Hematopoietic multipotent progenitor cell treated with erythropoietin and hydrocortisone succinate and interleukin-3 and kit ligand, for 6 days (in vitro differentiated cells): ENCODE measurements at places on chromosomes 4 and X.

DNA sequence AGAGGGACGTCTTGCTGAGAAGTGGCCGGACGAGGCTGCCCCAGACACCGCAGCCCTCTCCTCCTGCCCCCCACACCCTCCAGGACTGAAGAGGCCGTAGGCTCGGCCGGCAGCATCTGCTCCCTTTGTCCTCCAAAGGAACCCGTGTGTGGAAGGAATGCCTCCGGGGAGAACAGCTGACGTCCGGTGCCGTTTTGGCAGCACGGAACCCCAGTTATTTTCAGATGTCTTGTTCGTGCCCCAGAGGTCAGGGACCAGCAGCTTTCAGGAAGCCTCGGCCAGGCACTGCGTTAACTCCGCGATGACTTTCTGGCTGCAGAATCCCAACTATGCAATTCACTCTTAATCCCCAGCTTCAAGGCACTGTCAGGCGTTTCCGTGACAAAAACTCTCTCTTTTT is 10.9 kb upstream of the PPP2R3B start:
- no peak for DNase-seq

DNA sequence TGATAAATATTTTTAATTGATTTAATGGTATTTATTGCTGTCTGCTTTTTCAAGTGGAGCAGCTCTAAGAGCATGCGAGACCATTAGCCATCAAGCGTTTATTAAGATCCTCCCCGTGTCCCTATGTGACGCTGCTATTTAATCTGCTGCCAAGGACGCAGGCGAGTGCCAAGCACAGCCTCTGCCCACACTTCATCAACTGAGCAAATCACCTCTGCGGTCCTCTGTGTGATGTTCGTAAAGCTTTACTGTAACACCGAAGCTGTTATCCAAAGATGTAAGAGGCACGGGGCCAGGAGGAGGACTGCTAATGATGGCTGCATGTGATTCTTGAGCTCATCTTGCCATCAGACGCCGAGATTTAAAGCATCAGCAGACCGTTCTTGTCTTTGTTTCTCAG is 79.5 kb downstream of the STOX2 start:
- DNase-seq: no peak

DNA sequence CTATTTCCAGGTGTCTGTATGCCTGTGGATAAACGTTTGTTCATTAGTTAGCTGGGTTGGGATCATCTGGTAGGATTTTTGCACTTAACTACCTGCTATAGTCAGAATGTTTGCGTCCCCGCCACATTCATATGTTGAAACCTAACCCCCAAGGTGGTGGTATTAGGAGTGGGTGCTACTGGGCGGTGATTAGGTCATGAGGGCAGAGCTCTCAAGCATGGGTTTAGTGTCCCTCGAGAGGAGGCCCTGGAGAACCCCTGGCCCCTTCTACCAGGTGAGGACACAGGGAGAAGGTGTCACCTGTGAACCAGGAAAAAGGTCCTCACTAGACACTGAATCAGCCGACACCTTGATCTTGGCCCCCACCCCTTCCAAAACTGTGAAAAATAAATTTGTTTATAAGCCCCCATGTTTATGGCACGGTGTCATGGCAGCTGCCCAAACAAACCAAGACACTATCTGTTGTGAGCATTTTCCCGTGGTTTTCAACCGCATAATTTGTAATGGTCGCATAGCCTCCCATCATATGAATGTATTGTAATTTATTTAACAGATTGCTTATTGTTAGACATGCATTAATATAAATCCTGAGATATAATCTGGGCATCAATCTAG is 92.7 kb upstream of the TRIM2 start:
- no peak for DNase-seq

DNA sequence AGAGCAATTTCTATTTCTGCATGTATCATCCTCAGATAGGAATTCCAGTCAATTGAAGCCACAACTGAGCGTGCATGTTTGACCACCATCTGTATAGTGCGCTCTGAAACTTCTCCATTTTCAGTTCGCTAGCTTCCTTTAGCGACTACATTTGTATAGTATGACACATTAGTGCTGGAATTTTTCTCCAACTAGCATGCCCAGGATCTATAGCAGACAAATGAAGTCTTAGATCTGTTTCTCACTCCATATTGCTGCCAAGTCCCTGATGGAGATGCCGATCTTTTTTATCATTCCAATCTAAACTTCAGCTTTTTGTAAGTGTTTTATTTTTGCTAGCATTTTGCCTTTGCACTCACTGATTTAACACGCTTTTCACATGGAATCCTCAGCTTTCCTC is 774.8 kb upstream of the TENM3 start:
- no peak for DNase-seq

GRCh38 chr4:100289946-100290345 is 99.7 kb upstream of the DDIT4L start:
- no peak for DNase-seq

DNA sequence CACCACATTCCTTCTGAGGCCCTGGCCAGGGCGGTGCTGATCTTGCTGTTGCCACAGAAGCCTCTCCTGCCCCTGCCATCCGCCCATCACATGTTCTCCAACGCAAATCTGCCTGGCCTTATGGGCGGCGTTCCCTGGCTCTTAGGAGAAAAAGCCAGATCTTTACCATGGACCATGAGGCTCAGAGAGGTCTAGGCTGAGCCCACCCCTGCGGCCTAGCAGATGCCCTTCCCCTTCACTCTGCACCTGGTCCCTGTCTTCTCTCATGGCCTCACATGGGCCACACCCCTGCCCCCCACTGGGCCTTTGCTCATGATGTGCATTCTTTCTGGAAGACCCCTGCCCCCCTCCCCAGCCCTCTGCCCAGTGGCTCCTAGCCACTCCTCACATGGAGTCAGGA is 78.5 kb downstream of the CRMP1 start:
- DNase-seq: no peak

- no peak for DNase-seq
These were observed 448.2 kb downstream of the PCDH10 start for GRCh38 chr4:133597251-133597650.

DNA sequence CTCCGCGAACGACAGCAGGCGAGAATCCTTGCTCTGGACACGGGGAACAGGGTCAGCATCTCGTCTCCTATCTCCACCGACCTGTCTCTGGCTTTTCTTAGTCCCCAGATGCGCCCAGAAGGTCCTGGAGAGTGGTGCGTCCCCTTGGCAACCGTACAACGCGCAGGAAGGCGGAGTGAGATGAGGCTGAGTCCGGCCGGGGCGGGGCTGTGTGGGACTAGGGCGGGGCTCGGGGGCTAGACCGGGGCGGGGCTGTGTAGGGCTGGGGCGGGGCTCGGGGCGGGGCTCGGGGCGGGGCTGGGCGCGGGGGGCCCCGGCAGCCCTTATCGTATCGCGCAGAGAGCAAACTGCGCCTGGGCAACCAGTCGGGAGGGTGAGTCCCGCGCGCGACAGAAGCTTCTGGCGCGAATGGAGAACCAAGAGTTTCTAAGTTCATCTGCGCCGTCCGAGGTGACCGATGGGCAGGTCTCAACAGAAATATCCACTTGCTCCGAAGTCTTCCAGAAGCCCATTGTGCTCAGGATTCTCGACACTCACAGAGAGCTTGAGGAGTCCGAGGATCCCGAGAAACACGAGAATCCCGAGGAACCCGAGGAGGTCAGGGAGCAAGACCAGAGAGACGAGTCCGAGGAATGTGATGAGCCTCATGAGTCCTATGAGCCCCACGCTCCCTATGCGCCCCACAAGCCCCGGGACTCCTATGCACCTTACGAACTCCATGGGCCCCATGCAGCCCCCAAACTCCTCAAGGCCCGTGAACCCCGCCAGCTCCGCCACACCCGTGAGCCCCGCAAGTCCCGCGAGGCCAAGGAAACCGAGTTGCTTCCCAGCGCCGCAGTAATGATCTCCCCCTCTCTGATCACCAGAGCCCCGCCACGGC is 24.9 kb downstream of the ARL9 start:
- DNase-seq: peak; percentile 96

GRCh38 chrX:109036624-109037023 is 300.3 kb upstream of the IRS4 start:
- DNase-seq: no peak

DNA sequence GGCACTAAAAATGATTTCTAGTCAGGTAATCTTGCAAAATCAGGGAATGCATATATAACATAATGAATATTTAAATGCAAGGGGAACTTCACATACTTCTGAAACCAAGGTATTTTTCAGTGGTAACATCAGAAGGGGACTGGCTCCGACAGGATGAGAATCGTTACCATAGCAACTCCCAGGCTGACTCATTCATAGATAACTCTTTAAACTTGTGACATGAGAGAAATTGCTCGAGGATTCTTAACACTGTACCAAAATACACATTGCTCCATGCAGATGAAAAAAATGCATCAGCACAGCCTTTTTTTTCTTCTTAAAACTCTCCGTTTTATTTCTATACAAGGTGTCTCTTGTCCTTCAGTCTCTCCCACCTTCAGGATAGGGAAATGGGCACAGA is 114.3 kb downstream of the GABRB1 start:
- no peak for DNase-seq

- no peak for DNase-seq
These were observed 292.6 kb downstream of the FBXO8 start for GRCh38 chr4:173990869-173991210.

GRCh38 chrX:150942942-150943594 is 40.1 kb upstream of the HMGB3 start:
- no peak for DNase-seq

GRCh38 chrX:136540226-136540625 is 8.2 kb downstream of the VGLL1 start:
- DNase-seq: no peak

GRCh38 chr4:996030-996996 is 3.1 kb upstream of the SLC26A1 start:
- DNase-seq: peak; percentile 95

DNA sequence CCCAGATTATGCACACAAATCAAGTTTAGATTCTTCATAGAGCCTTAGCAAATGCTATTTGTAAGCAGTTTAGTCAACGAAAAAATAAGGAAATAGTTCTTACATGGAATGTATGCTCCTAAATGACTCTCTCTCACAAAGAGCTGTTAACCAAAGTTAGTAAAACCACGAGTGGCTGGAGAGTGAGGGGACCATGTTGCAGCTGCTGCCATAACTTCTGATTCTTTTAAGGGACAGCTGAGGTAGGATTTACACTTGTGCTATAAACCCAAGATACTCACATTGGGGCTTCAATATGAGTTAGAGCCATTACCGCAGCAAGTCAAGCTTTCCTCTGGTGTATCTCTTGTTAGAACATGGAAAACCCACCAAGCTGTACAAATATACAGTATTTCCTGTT is 2.7 kb downstream of the DOCK11 start:
- DNase-seq: no peak

DNA sequence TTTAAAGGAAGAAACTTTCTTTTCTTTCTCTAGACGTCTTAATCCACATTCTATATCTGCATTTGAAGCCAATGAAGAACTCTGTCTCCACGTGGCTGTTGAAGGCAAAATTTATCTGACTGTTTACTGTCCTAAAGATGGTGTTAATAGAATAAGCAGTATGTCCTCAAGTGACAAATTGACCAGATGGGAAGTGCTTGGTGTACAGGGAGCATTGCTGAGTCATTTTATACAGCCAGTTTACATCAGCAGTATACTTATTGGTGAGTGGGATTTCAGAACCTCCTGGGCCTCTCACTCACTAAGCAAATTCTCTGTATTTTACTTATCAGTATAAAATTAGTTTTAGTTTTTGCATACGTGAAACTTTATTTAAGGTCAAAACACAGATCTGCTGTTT is 33.7 kb downstream of the ADAD1 start:
- DNase-seq: peak; percentile 2

DNA sequence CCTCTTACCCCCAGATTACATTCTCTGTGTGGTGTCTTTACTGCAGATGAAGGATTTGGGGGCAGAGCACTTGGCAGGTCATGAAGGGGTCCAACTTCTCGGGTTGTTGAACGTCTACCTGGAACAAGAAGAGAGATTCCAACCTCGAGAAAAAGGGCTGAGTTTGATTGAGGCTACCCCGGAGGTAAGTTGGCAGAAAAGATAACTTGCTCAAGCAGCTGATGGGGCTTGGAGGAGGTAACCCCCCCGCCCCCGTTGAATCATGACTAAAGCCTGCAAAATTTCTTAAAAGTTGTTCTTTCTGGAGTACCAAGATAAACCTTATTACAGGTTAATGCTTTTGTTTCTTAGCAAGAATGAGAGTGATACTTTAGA is 1.5 kb downstream of the CCNG2 start:
- no peak for DNase-seq

DNA sequence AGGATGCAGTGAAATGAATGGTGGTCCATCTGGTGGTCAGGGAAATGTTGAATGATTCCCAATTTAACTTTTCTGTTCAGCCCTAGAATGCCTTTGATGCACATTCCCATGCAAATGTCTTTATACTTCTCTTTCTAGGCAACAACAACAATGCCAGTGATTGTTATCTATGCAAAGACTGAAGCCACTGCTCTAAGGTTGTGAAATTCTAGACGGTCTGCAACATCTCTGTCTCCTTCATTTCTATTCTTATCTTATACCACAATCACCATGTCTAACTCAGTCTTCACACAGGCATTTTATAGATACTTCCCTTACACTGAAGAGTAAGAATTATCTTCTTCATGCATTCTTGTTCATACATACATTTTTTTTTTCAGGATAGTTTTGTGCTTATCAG is 84.5 kb downstream of the HPGD start:
- DNase-seq: peak; percentile 61

DNA sequence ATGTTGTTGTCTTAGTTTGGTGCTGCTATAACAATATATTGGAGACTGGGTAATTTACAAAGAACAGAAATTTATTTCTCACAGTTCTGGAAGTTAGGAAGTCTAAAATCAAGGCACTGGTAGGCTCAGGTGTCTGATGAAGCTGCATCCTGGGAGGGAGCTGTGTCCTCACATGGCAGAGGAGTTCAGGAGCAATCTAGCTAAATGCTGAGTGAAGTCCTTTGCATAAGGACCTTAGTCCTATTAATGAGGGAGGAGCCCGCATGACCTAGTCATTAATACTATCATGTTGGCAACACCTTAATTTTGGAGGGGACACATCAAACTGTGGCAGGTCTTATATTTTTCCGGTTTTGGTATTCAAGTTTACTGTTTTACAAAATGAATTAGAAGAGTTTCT is 36.0 kb upstream of the NSUN7 start:
- DNase-seq: no peak

- DNase-seq: no peak
These were observed 39.5 kb downstream of the GPC4 start for GRCh38 chrX:133375615-133376340.

DNA sequence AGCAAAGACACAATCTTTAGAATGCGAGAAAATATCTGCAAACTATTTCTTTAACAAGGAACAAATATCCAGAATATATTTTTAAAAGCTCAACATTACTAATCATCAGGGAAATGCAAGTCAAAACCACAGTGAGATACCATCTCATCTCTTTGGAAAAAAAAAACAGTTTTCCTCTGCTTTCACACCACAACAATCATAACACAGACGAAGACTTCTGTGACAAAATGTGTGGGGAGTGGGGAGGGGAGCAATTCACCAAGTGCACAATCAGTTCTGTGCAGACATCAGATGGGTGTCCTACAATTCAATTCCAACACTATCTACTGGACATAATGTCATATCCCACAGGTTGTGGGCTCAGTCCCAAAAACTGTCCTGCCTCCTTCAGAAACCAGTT is 293.2 kb upstream of the SLC7A11 start:
- DNase-seq: no peak

GRCh38 chr4:83440148-83440814 is 15.3 kb downstream of the HELQ start:
- no peak for DNase-seq
